ENCODE measurements at places on chromosomes 12 and 14.

- DNase-seq, result no peak
Measured at GRCh38 chr12:132561427-132562156, 48.8 kb downstream of the LRCOL1 start.

GRCh38 chr12:120598674-120599463 is 17.7 kb upstream of the POP5 start:
- DNase-seq, result no peak

GRCh38 chr14:74135426-74135825 is 50.7 kb downstream of the LIN52 start:
- no peak for DNase-seq

GRCh38 chr12:101939306-101939705 is 61.9 kb downstream of the DRAM1 start:
- no peak for DNase-seq
